Activated naive CD4-positive, alpha-beta T cell (primary cell): ENCODE measurements at places on chromosomes 4 and X.

DNA sequence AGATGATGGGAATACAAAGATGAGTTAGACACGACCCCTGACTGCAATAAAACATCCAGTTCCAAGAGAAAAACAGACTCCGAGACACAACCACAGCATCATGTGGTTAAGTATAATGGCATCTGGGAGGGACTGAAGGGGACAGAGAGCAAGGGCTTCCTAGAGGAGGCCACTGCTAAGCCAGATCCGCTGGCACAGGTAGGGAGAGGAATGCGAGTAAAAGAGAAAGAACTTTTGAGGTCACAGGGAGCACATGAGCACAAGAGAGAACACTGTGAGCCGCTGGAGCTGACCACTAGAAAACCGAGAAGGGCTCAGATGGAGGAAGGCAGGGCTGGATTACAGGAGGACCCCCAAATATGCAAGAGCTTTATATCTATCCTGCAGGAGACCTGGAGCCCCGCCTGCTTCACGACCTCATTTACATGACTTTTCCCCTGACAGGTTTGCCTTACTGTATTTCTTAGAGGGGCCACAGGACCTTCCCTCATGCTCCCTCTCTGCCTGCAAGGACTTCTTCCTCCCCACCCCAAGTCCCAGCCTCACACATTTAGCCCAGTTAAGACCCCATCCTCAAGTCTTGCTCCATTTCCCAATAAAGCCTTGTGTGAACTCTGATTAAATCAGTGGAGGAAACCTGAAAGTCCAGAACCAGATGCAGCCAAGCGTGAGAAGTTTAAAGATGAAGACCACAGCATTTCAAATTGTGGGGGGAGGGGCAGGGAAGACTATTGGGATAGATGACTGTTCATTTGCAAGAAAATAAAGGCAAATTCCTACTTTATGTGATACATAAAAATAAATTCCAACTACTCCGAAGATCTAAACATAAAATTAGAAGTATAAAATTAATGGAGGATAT is 29.6 kb downstream of the MFAP3L start:
- no peak for DNase-seq

DNA sequence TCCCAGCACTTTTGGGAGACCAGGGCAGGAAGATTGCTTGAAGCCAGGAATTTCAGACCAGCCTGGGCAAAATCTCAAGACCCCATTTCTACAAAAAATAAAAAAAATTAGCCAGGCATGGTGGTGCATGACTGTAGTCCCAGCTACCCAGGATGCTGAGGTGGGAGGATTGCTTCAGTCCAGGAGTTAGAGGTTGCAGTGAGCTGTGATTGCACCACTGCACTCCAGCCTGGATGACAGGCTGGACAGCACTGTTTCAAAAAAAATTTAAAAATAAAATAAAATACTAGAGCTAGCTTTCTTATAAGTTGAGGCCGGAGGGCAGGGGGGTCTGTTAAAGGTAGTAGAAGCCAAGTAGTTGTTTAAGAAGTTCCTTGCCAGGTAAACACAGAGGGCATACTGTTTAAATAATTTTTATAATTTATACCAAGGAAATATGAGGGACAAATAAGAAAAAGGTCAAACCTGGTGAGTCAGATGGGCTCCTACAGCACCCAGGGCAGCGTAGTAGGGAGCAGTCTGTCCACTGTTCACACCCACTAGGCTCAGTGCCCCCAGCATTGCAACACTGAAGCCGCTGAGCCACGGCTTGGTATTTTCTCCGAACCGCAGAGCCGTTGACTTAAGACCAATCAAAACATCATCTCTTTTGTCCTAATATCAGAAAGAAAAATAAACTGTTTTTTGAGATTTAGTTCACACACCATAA is 17.3 kb downstream of the COQ2 start:
- no peak for DNase-seq

- DNase-seq: no peak
These were observed 87.2 kb downstream of the IL13RA2 start for GRCh38 chrX:114930227-114930626.

GRCh38 chr4:3091464-3091863 is 17.0 kb downstream of the HTT start:
- no peak for DNase-seq

- no peak for DNase-seq
These were observed 1.4 kb downstream of the RWDD4 start for GRCh38 chr4:183657564-183657963.

DNA sequence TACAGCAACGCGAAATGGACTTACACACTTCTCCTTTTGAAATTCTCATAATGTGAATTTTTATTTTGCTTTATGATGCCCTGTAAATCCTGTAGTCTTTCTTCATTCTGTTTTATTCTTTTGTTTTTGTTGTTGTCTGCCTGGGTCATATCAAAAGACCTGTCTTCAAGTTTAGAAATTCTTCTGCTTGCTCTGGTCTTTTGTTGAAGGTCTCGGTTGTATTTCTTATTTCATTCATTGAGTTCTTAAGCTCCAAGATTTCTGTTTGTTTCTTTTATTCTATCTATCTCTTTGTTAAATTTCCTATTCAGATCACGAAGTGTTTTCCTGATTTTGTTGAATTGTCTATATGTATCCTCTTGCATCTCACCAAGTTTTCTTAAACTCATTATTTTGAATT is 78.1 kb downstream of the GPAT3 start:
- no peak for DNase-seq

DNA sequence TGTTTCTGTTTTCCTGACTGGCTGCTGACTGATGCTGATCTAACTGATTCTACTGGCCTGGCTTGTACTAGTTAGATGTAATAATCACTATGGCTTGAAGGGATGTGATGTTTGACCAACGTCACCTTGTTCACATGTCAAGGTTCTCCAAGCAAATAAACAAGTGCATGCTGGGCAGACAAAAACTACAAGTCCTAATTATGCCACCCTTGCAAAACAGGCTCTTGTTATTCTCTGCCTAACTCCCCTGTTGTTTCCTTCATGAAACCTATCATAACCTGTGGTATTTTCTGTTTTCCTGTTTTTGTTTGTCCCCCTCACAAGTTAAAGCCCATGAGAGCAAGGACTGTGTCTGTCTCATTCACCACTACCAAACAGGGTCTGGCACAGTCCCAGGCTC is 146.2 kb downstream of the DCHS2 start:
- no peak for DNase-seq
